ENCODE measurements at places on chromosomes 11 and 22.

- DNase-seq: peak; percentile 11
These were observed 11.9 kb downstream of the L3MBTL2 start for GRCh38 chr22:41216984-41217383.

- DNase-seq: peak; percentile 50
These were observed 4.4 kb downstream of the UBASH3B start for GRCh38 chr11:122659676-122660554.

DNA sequence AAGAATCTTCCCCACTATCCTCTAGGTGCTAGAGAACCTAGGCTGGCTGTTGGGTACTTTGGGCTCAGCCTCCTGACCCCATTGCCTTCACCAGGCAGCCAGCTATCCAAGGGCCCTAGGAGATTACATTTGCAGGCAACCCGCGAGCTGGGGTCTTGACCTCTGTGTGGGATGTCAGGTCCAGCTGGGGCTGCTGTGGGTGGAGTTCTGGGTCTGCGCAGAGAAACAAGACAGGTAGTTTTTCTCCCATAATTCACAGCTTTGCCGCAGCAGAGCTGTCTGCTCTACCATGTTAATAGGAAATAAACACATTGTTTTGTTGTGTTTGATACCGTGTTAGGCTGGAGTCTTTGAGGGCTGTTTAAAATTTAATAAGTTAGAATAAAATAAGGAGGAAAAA, 142.8 kb upstream of the PLET1 start:
- DNase-seq: no peak

GRCh38 chr11:68315171-68315920, 3.0 kb downstream of the LRP5 start:
- DNase-seq: no peak

DNA sequence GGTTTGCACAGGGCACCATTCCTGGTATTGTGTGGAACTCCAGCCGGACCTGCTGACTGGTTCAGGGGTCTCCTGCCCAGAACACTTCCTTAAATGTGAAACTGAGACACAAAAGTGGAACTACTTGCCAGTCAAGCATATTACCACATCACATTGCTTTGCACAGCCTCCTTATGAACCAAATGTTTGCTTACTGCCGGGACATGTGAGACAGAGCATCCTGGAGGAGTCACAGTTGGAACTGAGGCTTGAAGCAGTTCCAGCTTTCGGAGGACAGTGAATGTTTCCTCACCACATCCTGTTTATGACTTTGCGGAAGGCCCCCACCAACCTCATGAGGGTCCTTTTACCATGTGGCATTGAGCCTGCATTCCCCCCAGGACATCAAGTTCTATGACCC, 105.8 kb upstream of the ARHGAP42 start:
- DNase-seq: peak; percentile 0

DNA sequence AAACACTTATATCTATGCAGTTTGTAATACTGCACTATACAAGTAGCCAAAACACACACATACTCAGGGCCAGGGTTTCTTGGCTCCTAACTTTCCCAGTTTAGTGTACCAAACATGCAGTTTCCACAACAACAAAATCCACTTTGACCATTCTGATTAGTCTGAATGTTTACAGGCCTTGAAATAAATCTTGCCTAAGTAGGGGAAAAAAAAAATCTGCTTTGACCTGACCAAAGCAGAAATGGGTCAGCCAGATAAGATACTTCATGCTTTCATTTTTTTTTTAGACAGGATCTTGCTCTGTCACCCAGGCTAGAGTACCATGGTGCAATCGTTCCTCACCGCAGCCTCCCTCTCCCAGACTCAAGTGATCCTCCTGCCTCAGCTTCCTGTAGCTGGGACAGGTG, 10.1 kb downstream of the PRR14L start:
- peak; percentile 5 for DNase-seq

- DNase-seq: no peak
These were observed 48.4 kb downstream of the COMMD9 start for GRCh38 chr11:36240801-36241200.

DNA sequence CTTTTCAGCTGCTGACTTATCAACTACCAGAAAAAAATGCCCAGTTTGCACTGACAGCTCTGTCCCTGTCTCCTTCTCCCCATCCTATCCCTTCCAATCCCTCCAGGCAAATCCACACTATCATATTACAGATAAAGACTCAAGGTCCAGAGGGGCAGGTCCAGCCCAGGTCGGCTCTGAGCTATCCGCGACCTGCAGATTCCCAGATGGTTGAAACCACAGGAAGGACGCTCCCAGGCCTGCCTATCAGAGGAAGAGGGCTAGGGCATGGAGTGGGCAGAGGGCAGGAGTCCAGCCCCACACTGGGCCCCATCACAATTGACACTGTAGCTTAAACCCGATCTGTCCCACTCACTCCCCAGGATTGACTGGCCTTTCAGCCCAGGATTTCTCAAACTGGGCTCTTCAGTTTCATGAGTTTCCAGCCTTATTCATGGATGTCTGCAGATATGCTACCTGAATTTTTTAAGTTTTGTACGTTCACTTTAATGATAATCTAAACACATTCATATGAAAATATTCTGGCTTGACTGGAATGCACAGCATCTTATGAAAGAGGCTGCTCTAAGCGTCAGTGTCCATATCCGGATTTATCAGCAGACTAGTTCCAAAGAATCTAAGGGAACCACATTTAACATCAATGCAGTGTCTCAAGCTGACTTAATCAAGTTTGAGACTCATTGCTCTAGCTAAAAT, 16.4 kb upstream of the FCHSD2 start:
- no peak for DNase-seq

DNA sequence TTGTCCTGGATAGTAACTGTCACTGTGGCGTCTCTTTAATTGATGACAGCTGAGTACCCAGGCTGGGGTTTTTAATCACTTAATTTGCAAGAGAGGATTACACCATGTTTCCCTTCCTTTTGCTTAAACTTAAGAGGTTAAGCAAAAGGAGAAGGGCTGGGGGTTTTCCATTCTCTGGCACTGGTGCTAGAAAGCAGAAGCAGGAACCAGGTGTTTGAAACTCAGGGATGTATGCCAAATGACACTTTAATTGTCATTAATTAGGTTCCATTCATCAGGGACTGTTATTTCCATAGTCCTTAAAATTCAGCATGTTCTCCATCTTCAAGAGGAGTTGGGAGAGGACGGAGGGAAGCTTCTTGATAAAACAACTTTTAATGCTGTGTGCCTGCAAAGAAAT, 746.2 kb downstream of the NELL1 start:
- DNase-seq: no peak

- peak; percentile 79 for DNase-seq
These were observed 15.9 kb downstream of the PTPN5 start for GRCh38 chr11:18775492-18776292.

DNA sequence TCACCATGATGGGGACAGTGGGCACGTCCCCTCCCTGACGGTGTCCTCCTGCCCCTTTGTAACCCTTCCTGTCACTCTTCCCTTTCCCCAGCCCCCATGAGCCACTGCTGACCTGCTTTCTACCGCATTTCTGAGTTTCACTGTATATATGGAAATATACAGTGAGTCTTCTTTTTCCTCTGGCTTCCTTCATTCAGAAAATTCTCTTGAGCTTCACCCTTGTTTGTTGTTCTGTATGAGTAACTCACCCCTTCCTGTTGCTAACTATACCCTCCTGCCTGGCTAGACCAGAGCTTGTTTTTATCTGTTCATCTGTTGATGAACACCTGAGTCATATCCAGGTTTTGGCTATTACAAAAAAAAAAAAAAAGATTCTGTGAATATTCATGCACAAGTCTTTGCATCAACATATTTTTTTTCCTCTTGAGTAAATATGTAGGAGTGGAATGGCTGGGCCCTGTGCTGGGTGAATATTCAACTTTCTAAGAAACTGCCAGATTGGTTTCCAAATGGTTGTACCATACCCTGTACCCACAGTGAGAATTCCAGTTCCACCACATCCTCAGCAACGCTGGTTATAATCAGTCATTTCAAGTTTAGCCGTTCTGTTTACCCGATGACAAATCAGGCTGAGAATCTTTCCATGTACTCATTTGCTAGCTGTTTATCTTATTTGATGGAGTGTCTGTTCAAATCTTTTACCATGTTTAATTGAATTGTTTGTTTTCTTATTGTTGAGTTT, 62.0 kb downstream of the IGF2 start:
- no peak for DNase-seq

- no peak for DNase-seq
These were observed 44.4 kb downstream of the EHF start for GRCh38 chr11:34665077-34665835.

- no peak for DNase-seq
These were observed 140.7 kb downstream of the NXPE2 start for GRCh38 chr11:114819028-114819427.

DNA sequence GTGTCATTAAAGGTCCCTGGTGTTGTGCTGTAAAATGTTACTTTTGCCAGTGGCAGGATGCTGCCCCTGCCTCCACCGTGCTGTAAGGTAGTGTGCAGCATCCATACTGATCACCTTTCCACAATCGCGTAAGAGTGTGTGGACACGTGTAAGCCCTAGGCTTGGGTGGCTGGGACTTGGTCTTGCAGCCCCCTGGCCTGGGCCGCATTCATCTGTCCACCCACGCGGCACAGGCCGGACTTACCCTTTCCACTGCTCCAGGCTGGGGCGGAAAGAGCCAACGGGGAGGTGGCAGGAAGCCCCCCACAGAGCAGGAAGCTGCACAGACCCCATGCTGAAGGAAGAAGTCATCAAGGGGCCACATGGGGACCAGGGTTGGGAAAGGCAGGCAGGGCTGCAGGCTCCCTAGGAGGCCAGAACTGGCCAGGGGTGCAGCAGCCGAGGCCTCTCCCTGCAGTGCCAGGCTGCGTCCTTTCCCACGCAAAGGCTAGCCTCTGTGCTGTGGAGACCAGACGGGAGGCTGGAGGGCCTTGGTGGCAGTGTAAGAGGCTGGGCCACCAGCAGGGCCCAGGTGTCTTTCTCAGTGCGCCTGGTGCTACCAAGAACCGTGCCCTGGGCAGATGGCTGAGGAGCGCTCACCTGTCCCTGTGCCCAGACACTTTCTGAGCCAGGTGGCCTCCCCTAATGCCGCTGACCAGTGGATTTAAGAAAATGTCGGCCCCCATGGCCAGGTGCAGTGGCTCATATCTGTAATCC, 11.7 kb upstream of the TMEM191C start:
- no peak for DNase-seq

- peak; percentile 69 for DNase-seq
These were observed 717 bp downstream of the OSM start for GRCh38 chr22:30265823-30266444.

- no peak for DNase-seq
These were observed 154.2 kb upstream of the TTC12 start for GRCh38 chr11:113159988-113160807.

- DNase-seq: peak; percentile 85
These were observed at the start of gene MEI1 for GRCh38 chr22:41699264-41700107. Gene MEI1, plus strand, starts transcription at chr22:41699503. Its CDS starts 36 bp downstream, at chr22:41699539.

- no peak for DNase-seq
These were observed 559 bp downstream of the MRTFA start for GRCh38 chr22:40635940-40636379.

GRCh38 chr22:43298062-43298801, 44.9 kb downstream of the SCUBE1 start:
- no peak for DNase-seq

DNA sequence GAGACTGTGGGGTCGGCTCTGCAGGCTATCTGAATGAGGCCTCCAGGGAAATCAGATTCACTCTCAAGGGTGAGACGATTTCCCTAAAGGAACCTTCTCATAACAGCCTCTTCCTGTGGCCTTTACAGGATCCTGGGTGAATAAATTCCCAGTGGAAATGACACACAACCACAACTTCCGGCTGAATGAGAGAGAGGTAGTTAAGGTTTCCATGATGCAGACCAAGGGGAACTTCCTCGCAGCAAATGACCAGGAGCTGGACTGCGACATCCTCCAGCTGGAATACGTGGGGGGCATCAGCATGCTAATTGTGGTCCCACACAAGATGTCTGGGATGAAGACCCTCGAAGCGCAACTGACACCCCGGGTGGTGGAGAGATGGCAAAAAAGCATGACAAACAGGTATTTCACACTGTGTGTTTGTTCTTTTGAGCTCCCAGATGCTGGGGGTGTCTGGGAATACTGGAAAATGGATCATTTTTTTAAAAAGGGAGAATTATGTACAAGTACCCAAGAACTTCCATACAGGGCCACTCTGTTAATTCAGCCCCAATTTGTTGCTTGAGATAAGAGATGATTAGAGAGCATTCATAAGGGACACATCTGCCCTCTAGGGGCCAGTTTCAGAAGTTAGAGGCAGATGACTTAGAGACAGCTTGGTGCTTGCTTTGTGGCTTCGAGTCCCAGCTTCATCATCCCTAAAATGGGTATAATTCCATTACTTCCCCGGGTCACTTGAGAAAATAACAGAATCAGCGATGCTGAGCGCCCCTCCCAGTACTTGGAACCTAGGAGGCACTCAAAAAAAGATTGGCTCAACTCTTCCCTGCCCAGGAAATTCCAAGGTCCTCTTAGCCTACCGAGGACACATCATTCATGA, 10.2 kb downstream of the SERPIND1 start:
- DNase-seq: peak; percentile 62

DNA sequence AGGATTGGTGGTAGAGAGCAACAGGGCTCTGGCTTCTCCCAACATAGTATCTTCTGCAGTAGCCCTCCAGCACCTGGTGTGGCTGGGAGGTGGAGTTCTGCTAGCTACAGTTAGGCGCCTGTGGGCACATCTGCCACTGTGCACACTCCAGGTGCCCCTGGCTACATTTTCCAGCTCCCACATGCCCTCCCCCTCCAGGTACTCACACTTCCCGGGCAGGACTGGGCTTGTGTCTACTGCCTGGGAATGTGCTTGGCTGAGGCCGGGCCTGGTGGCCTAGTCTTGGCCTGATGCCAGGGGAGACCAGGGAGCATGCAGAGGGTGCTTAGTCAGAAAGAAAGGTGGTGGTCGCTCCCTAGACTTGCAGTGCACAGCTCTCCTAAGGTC, 15.8 kb downstream of the PHLDB1 start:
- no peak for DNase-seq

GRCh38 chr22:26822313-26822712, 164.9 kb downstream of the MIAT start:
- no peak for DNase-seq

DNA sequence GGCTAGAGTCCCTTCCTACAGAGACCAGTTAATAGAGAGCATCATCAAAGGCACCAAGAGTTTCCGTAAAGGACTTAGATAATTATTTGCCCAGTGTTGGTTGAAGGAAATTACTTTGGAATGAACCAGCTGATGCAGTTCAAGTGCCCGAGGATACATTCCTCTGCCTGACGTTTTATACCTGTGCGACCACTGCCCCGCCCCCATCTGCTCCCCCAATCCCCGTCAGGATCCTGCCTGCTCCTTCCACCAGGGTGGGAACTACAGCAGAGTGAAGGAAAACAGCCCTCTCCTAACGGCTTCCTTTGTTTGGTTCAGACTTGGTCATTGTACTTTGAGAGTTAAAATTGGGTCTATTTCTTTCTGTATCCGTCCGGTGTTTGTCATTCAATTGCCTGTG, 761.5 kb downstream of the NTM start:
- no peak for DNase-seq

GRCh38 chr11:3802011-3802790, 4.8 kb upstream of the NUP98 start:
- DNase-seq: no peak

GRCh38 chr11:60914633-60915247, 782 bp downstream of the TMEM109 start:
- DNase-seq: no peak

GRCh38 chr11:127997594-127997993, 589.8 kb downstream of the ETS1 start:
- no peak for DNase-seq
